ENCODE measurements at places on chromosomes 12 and 14.
A peak's percentile ranks its signal among the peaks of the same experiment; 100 is the strongest.

GRCh38 chr12:62282057-62282774 is 22.0 kb downstream of the USP15 start:
- DNase-seq, result no peak

DNA sequence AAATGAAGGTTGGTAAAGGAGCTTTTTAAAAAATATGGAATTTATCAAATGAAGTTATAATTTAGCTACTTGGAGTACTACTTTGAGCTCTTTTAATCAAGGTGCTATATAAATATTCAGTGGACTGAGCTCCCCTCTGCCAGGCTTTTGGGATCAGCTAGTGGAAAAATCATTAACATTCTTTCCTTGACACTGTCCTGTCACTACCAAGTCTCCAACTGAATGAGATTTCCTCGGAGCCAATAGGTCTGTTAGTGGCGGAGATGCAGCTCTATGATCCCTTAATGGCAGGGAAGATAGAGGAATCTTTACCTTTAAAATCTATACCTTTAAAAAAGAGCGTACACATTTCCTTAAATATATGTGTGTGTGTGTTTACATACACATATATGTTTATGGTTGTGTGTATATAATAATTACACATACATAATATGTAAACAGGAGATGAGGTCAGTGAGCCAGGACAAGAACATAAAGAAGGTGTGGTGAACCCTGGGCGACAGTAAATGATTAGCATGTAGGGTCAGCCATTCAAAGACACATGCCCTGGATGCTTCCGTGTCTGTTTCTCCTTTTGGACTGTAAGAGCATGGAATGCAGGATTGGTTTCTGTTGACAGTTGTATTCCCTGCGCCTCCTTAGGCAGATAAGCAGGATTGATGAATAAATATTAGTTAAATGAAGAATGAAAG is 47.7 kb upstream of the ATP2A2 start:
- no peak for DNase-seq

GRCh38 chr12:71782017-71782416 is 27.4 kb downstream of the RAB21 start:
- no peak for DNase-seq

DNA sequence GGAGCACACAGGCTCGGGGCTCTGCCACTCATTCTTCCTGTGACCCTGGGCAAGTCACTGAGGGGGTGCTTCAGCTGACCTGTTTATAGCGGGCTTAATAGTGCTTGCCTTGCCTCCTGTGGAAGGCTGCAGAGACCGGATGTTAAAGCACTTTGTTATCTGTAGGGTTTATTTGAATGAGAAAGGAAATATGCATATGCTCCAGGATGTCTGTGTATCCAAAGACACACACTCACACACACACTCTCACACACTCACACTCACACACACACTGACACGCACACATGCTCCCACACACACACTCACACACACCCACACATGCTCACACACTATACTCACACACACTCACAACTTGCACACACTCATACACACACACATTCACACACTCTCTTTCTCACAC is 56.1 kb upstream of the DDX11 start:
- peak; percentile 5 for DNase-seq

- peak; percentile 61 for DNase-seq
Observed at GRCh38 chr12:49969651-49970429, 2.9 kb upstream of the AQP6 start.

- no peak for DNase-seq
Observed at GRCh38 chr12:26269562-26270284, 74.3 kb downstream of the SSPN start.

DNA sequence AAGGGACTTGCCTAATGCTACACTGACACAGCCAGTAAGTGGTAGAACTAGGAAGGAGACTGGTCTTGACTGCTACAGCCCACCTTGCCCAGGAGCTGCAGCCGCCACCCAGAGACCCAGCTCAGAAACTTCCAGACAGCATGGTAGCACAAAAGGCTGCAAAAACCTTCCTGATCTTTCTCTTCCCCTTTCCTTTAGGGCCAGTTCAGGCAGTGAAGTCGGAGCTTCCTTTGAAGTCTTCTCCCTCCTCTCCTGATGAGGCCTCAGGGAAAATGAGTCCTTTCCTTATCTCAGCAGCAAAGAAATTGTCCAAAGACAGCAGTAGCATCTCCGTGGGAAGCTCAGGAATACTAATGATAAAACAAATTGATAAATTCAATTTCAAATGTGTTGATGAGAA is 21.0 kb upstream of the CHST11 start:
- DNase-seq, result no peak

- DNase-seq, result no peak
Observed at GRCh38 chr14:73775339-73776193, 61.4 kb upstream of the PNMA1 start.

- DNase-seq, result no peak
Observed at GRCh38 chr12:123024819-123025391, 44.4 kb downstream of the ARL6IP4 start.

GRCh38 chr14:35696575-35696974 is 112.5 kb downstream of the RALGAPA1 start:
- DNase-seq, result no peak

DNA sequence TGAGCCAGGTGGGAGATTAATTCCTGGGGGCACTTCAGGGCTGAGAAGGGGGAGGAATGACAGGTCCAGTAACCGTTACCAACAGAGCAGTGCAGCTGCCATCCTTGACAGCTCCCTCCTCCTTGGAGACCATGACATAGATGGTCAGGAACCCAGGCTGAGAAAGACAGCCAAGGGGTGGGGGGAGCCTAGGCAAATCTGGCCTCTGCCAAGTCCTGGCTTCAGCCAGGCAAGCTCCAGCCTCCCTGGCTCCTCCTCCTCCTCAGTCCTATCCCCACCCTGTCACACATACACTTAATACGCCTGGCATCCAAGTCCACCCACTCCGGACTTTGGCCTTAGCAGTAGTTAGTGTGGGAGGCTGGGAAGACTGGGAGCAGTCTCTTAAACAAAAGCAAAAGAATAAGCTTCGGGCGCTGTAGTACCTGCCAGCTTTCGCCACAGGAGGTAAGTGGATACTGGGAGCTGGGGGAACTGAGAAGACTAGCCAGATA is at the start of gene RDH5:
Gene RDH5 (plus strand): TSS at position 323 of the 494 bp plus-strand sequence. CDS start 792 bp downstream, outside the sequence.
- peak; percentile 94 for DNase-seq

GRCh38 chr14:91996948-91997371 is 42.9 kb downstream of the TRIP11 start:
- DNase-seq, result no peak

GRCh38 chr12:51663390-51663789 is 72.4 kb downstream of the SCN8A start:
- no peak for DNase-seq

GRCh38 chr12:112591488-112591887 is 172.7 kb downstream of the PTPN11 start:
- no peak for DNase-seq

GRCh38 chr14:104926619-104927431 is 2.1 kb downstream of the PLD4 start:
- no peak for DNase-seq

DNA sequence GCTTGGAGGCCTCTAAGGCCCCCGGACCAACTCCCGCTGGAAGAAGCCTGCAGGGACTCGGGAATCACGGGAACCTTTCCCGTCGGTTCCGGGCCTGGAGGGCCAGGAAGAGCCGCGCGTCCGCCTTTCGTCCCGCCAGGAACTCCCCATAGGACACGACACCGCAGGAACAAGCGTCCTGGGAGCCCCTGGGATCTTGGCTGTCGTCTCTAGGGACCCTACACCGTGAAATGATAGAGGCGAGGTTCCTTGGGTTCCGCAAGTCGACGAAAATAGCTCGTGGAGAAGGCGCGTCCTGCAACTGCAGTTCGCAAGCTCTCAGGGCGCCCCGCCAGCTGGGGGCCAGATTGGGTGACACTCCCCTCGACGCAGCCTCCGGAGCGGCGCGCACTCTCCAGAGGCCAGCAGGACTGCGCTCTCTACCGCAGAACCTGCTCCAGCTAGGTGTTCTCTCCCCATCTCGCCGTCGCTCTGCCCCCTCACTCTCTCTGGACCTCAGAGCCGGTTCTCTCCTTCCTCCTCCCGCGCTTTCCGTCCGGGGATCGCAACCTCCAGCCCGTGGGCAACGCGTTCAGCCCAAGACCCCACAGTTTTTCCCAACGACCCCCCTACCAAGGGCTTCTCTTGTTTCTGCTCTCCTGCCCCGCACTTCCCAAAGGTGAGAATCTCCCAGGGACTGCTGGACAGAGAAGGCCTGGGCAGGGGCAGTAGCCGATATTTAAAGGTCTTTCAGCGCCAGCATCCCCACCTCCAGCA is 776 bp downstream of the BMP4 start:
- DNase-seq, result peak; percentile 86

GRCh38 chr12:57456145-57456700 is 1.1 kb downstream of the INHBE start:
- DNase-seq, result no peak

DNA sequence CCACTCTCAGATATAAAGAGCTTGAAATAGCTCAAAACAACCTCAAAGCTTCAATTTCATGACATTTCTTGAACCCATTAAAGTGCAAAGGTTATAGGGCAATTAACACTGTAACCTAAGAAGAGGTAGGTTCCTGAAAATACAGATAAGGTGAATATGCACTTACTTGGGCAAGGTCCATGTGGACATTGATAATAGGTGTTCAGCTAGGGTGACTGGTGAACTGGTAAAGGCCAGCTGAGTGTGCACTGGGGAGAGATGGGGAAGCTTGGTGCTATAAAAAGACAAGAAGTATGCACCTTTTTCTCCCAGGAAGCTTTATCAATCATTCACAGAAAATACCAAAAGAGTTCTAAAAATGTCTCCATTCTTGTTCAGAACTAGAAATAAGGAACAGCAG is 418.6 kb downstream of the SLC16A7 start:
- DNase-seq, result no peak

GRCh38 chr12:2376908-2377657 is 324.3 kb downstream of the CACNA1C start:
- DNase-seq, result no peak

DNA sequence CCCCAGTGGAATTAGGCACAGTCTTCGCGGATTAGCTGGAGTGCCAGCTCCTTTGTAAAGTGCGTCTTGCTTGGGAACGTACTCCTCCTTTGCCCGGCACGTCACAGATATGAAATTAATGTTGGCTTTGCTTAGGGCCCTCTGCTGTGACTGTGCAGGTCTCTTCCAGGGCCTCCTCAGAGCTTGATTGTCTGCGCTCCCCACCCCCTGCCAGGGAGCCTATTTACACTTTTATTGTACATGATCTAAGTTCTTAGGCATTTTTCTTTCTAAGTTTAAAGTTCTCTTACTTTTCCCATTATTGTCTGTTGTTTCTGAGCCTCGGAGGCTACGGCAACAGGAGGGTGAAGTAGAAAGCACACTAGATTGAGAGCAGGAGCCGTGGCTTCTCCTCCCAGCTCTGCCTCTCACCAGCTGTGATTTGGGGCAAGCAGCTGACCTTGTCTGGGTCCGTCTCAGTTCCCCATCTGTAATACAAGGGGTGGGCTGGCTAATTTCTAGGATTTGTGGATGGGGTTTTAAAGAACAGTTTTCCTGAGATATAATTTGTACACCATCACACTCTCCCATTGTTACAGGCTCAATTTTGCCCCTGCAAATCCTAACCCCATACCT is 81.8 kb downstream of the TSPAN9 start:
- no peak for DNase-seq

GRCh38 chr14:39374851-39375250 is 57.4 kb downstream of the FBXO33 start:
- no peak for DNase-seq

DNA sequence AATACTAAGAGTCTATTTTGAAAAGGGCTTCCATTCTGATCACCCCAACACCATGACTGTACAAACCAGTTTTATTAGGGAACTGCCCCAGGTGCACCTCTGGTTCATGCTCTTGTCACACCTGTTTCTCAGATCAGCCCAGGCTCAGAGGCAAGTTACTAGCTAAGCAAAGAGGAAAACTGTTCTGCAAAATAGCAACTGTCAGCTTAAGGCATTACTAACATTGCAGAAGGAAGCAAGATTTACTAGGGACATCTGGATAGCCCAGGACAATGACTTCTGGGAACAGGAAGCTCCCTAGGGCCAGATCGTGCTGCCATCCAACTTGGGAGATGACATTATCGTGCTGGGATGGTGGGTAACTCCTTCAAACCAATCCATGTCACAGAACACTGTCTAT is 30.1 kb downstream of the ANAPC7 start:
- DNase-seq, result no peak

DNA sequence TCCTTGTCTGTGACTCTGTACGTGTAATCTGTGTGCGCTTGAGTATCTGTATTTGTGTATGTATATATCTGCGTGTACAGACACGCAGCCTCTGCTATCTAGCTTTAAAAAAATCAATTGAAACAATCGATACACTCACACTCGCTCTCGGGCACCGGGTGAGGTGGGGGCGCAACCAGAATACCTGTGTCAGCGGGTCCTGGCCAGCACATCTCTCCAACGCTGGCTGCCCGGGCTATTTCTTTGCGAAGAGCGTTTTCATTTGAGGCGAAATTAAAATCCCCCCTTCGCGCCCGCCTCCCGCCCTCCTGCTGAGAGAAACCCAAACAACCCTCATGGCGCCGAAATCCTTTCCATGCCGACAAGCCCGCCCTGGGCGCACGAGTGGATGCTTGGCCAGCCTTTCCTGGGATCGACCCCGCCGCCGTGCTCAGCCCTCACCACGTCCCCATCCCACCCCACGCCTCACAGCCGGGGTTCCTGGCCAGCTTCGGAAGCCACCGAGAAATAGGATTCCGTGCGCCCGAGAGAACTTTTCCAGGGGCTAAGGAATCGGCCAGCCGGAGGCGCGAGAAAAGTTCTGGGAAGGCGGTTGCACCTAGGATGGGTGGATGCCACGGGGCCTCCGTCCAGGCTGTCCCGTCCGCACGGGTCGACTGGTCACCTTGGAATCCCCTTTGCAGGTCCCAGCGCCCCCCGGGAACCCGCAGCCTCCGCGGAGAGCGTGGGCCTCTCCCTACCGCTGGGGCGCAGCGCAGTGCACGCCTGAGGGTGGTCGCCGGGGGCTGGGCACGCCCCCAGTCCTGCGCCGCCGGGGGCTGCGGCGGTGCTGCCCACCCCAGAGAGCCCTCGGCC is 1.0 kb downstream of the ZDHHC22 start:
- DNase-seq, result no peak

DNA sequence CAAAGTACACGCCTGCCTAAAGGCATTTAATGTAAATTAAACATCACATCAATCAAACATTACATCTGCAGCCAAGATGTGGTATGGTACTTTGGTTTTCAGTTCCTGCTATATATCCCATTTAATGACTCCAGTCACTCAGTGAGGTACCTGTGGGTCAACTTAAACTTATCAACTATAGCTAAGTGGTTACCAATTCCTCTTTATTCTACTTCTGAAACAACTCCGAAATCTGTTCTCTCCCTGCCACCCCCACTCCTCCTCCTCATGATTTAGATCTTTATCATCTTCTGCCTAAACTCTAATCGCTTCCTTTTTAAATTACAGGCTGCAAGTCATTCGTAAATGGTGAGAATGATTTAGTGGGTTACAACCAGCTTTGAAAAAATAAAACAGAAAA is 57.9 kb downstream of the BCL2L14 start:
- no peak for DNase-seq

GRCh38 chr12:113456761-113457160 is 14.9 kb downstream of the LHX5 start:
- no peak for DNase-seq

DNA sequence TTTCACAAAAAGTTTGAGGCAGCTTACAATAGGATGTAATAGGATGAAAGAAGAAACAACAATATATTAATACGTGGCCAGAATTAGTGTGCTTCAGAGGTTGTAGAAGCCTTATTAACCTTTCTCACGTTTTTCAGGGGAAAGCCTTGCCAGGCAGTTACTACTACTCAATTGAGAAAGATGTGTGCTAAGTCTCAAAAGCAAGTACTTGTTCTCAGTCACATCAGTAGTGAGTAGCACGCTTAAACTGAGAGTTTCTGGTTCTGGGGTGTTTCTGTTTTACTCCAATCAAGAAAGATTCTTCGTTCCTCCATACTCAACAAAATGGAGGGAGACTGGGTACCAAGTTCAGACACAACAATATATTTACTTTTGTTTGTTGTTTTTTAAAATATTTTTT is 38.7 kb downstream of the KLC1 start:
- DNase-seq, result no peak

Measured in coronary artery (tissue), 2 donors.